ENCODE measurements at places on chromosomes 7 and 10.
A peak's percentile ranks its signal among the peaks of the same experiment; 100 is the strongest.

GRCh38 chr7:154578336-154578735, 424.6 kb downstream of the PAXIP1 start:
- DNase-seq, result no peak

DNA sequence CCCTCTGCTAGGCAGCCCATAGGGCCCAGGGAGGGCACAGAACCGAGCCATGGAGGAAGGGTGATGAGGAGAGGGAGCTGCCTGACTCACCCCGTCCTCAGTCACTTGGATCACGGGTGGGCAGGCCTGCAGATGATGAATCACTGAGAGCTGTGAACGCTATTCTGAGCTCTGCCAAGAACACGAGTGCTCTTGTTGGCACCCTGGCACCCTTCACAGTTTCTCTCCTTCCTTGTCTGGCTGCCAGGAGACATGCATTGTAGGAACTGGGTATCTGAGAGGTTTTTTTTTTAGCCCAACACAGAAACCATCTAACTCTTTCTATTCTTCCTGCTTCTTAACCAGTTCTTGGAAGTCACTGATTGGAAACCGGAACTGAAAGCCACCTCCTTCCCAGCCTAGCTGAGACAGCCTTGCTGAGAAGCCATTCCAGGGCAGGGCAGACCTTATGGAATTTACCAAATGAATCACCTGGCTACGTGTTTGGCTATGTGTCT, 82.1 kb downstream of the SLC37A3 start:
- DNase-seq, result peak; percentile 85

GRCh38 chr7:107157091-107157490, 11.7 kb upstream of the HBP1 start:
- DNase-seq, result no peak

- DNase-seq, result peak; percentile 84
Observed at GRCh38 chr10:101569622-101570427, 18.2 kb downstream of the POLL start.

DNA sequence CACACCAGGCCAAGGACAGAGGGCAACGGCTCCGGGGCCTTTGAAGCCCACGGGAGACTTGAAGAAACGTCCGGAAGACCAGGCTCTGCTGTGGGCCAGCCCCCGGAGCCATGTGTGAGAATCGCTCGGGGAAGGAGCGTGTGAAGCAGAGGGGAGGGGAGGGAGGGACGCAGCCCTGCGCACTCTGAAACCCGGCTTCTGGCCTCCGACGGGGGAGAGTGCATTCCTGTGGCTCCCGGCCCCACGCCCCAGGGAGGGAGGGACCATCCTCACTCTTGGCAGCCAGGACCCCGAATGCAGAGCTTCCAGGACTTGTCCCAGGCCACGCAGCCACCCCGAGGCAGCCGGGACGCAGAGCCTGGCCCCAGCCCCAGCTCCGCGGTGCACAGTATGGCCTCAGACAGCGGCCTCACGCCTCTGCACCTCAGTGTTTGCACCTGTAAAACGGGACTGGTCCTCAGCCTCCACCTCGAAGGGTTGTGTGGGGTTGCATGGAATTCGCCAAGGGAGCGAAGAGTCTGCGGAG, 67.4 kb downstream of the PDGFA start:
- DNase-seq, result no peak

- DNase-seq, result no peak
Observed at GRCh38 chr7:112006071-112006470, 200.1 kb downstream of the DOCK4 start.

GRCh38 chr10:98006266-98006665, 24.2 kb downstream of the CRTAC1 start:
- DNase-seq, result no peak

DNA sequence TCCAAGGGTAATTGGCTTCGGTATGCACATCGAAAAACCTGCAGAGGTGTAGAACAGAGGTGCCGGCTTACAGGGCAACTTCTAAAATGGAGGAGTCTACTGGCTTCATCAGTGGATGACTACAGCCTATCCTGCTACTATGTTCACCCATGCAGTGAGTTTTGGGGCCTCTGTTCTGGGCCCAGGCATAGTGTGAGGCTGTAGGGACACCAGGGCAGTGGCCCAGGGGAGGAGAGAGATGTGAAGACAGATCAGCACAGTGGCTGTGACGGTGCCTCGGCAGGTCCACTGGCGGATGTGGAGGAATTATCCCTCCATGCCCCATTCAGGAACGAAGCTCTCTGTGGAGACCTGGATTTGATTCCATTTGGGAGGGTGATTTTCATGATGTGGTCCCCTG, 235.3 kb upstream of the MKI67 start:
- DNase-seq, result no peak

DNA sequence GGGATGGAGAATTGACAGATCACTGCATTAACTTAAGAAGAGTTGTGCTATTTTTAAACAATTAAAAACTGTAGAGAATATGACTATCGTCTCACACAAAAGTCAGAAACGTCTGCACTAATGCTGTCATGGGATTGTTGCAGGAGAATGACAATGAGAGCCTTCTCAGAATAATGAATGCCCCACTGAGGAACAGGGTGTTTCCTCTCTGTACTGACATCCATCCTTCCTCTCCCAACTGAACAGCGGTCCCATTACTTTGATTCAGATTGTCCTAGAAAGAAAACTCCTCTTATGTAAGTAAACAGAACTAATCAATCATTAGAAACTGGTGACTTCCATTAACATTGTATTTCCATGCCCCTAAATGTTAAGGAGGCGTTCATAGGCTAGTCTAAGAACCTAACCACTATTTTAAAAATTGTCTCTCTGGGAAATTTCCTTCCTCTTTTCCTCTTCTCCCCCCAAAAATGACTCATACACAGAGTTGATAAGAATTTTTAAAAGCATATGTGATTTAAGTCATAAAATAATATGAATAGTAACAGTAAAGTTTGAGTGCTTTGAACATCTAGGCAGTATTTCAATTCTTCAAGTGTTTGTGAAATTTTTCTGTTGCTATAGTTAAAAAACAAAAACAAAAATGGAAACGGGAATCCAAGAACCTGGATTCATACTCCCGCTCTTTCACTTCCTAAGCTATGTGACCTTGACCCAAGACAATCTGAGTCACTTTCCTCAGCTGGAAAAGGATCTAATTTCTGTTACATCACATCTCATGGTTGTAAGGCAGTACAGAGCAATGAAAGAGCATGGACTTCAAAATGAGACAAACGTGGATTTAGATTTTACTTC, 12.7 kb upstream of the MACC1 start:
- DNase-seq, result no peak

DNA sequence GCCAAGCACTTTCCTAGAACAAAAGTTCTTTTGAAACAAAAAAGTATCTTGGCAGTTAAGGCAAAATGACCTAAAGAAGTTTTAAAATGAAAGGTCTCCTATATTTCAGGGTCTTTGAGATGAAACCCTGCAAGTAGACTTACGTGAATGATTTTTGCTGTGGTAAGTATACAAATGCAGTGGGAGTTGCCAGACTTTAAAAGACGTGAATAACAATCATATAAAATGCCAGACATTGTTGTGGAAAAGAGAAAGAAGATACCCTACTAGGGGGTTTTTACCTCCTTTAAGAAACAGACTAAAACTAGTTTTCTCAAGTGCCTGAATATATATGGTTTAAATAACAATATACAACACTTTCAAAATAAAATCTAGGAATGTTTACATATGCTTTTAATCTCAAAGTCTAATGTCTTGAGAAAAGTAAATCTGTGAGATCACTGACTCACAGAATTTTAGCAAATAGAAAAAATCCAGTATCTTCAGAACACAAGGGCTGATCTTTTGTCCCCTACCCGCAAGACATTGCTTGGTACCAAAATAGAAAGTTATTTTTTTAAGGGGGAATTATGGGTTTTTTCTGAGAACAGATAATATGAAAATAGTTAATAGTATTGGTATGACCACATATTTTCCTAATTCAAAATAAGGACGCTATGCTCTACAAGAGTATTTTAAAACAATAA, 29.5 kb downstream of the LRRC17 start:
- no peak for DNase-seq

GRCh38 chr10:77461636-77462296, 175.8 kb downstream of the KCNMA1 start:
- DNase-seq, result no peak

GRCh38 chr7:78497728-78498427, 699.3 kb downstream of the PHTF2 start:
- no peak for DNase-seq

GRCh38 chr10:103472005-103472404, 7.0 kb downstream of the CALHM3 start:
- no peak for DNase-seq

GRCh38 chr7:87223666-87224065, 4.1 kb upstream of the TMEM243 start:
- no peak for DNase-seq

GRCh38 chr7:123552641-123553040, 5.0 kb downstream of the NDUFA5 start:
- DNase-seq, result no peak

GRCh38 chr7:42414028-42414427, 177.0 kb upstream of the GLI3 start:
- DNase-seq, result no peak

- peak; percentile 63 for DNase-seq
Observed at GRCh38 chr10:69801094-69801433, 642 bp upstream of the COL13A1 start.

GRCh38 chr7:37494926-37495325, 46.3 kb upstream of the ELMO1 start:
- no peak for DNase-seq

DNA sequence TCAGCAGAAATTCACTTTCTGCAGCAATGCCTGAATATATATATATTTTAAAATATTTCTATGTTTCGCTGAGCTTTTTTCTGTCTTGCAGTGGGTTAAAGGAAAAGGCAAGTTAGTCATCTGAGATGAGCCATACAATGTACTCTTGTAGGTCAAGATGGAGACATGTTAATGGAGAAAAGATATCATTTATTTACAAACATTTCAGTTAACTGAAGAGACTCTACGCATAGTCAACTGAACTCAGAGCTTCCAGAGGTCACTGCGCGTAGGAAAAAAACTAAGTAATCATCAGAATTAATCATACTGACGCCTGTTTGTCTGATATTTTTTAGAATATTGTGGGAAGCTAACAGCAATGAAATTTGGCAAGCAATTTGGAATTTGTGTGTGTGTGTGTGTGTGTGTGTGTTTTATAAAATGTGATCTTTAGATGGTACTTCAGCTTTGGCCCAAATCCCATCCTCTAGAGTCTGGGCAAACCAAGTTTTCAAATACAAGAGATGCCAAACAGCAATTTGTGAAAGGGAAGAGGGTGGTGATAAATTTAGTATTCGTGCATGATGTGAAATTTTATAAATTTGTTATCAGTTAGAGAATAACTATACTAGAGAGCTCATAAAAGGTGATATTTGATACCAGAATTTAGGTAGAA, 193.9 kb upstream of the AGR3 start:
- DNase-seq, result no peak

DNA sequence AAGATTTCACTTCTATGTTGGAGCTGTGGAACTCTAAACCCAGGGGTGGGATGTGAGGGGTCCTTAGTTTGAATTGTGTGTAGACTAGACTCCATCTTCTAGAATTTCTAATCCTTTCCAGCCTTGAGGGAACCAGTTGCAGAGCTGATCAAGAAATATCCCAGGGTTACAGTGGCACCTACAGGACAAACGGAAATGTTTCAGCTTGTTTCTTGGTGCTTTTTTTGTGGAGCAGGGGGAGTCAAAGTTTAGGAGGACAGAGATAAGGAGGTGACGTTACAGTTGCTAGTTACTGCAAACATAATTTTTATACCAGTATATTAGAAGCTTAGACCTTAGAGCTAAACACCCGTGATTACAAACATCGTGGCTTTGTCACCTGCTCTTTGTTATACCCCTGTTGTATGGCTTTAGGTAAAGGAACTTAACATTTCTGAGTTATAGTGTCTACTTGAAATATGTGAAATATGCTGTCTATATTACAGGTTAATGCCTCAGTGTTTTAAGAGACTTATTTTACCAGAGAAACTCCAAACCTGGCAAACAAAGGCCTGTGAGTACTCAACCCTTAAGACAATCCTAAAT, 84.5 kb upstream of the DYNC1I1 start:
- no peak for DNase-seq

- no peak for DNase-seq
Observed at GRCh38 chr10:14587540-14588083, 187.1 kb downstream of the FAM107B start.

- no peak for DNase-seq
Observed at GRCh38 chr7:13169356-13169755, 481.9 kb downstream of the ARL4A start.

DNA sequence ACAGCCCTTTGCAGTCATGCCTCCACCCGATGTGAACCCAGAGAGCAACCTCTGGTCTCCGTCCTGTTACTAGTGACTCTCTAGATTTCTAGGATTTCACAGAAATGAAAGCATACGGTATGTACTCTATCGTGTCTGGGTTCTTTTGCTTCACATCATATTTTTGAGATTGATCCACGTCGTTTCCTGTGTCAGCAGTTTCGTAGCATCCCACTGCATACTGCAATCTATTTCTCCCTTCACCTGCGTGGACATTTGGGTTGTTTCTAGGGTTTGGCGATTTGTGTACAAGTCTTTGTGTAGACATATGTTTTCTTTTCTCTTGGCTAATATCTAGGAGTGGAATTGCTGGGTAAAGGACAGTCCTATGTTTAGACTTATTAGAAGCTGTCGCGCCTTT, 119.8 kb upstream of the PCBD1 start:
- DNase-seq, result no peak

GRCh38 chr10:52368725-52369124, 54.6 kb downstream of the DKK1 start:
- DNase-seq, result no peak

GRCh38 chr10:102870221-102870620, 951 bp downstream of the AS3MT start:
- no peak for DNase-seq

DNA sequence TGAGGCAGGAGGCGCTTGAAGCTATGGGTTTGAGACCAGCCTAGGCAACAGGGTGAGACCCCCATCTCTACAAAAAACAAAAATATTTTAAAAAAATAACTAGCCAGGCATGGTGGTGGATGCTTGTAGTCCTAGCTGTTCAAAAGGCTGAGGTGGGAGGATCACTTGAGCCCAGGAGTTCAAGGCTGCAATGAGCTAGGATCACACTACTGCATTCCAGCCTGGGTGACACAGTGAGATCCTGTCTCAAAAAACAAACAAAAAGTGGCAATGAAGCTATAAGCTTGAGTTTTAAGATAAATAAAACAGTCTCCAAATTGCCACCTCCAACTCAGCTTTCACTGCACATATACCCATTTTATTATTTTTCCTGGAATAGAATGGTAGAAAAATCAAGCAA, 281.3 kb downstream of the IPMK start:
- DNase-seq, result no peak

GRCh38 chr7:151824373-151824933, 52.5 kb downstream of the PRKAG2 start:
- DNase-seq, result no peak

GRCh38 chr10:27646604-27647175, 98.9 kb downstream of the MKX start:
- DNase-seq, result no peak

Measured in left cardiac atrium (tissue), 4 donors.